AML-193 (cell line): ENCODE measurements at places on chromosomes 7 and 10.
A peak's percentile ranks its signal among the peaks of the same experiment; 100 is the strongest.

DNA sequence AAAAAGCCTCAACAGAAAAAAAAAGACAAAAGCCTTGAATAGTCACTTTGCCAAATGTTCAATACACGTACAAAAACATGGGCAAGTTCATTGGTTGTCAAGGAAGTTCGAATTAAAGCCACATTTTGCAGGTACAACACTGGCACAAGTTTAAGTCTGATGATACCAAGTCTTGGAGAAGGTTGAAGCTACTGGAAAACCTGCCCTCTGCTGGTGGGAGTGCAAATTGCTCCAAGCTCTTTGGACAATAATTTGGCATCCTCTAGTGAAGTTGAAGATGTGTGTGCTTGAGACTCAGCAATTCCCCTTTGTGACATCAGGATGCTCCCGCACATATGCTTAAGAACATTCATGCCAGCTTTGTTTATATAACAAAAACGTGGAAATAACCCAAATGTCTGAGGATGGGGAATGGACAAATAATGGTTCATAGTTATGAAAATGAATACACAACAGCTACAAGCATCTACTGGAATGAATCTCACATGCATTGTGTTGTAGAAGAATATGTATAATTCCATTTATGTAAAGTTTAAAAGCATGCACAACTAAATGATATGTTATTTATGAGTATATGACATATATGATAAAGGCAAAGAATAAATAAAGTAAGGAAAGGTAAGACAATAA, 120.0 kb upstream of the PLPP4 start:
- DNase-seq, result peak; percentile 8

- DNase-seq, result no peak
Observed at GRCh38 chr7:24718431-24718831, 38.8 kb downstream of the GSDME start.

- DNase-seq, result no peak
Observed at GRCh38 chr7:111568419-111568818, 6.1 kb upstream of the IMMP2L start.

GRCh38 chr10:104028146-104028545, 57.5 kb downstream of the COL17A1 start:
- no peak for DNase-seq
